Sigmoid colon (tissue), 7 donors: ENCODE measurements at places on chromosomes 12 and 14. TPM values are rescaled to one million over a fixed set of nuclear protein-coding genes. Genes with fewer than 3 reads are reported as not detected.

PRH2 gene
- not detected for polyA plus RNA-seq

PRKD1 gene
- polyA plus RNA-seq = 2.3 TPM

KRT71 gene
- not detected for polyA plus RNA-seq

RASSF3 gene
- polyA plus RNA-seq = 65.5 TPM

TUBA1C gene
- polyA plus RNA-seq = 519 TPM

KCNC2 gene
- not detected for polyA plus RNA-seq

CLEC14A gene
- polyA plus RNA-seq = 12.2 TPM

E2F7 gene
- not detected for polyA plus RNA-seq

ATG2B gene
- polyA plus RNA-seq = 1.8 TPM

SLC6A12 gene
- polyA plus RNA-seq = 4.2 TPM

ATP2B1 gene
- polyA plus RNA-seq = 5.5 TPM

EPS8 gene
- 47.7 TPM for polyA plus RNA-seq

SLC2A14 gene
- not detected for polyA plus RNA-seq

RAD51AP1 gene
- polyA plus RNA-seq = 7.3 TPM

SLC7A7 gene
- polyA plus RNA-seq = 16.4 TPM

SLC16A7 gene
- 0.46 TPM for polyA plus RNA-seq

FGF6 gene
- not detected for polyA plus RNA-seq

TMEM52B gene
- 1.2 TPM for polyA plus RNA-seq

OLR1 gene
- polyA plus RNA-seq = 0.10 TPM

CORO1C gene
- polyA plus RNA-seq = 49.2 TPM

ITGB7 gene
- 13.5 TPM for polyA plus RNA-seq

VAMP1 gene
- polyA plus RNA-seq = 12.8 TPM

CIDEB gene
- 7.2 TPM for polyA plus RNA-seq

CCDC196 gene
- not detected for polyA plus RNA-seq

ZNF384 gene
- polyA plus RNA-seq = 22.7 TPM

IFNG-AS1 gene
- not detected for polyA plus RNA-seq

CFAP251 gene
- 0.98 TPM for polyA plus RNA-seq

KRT83 gene
- polyA plus RNA-seq = not detected

RNFT2 gene
- polyA plus RNA-seq = 1.2 TPM

CLEC4E gene
- polyA plus RNA-seq = 2.0 TPM

LALBA gene
- polyA plus RNA-seq = not detected

HOXC13 gene
- not detected for polyA plus RNA-seq

TEX22 gene
- polyA plus RNA-seq = not detected

CTSG gene
- polyA plus RNA-seq = 3.0 TPM

SMARCD1 gene
- 24.1 TPM for polyA plus RNA-seq

PKP2 gene
- 39.6 TPM for polyA plus RNA-seq

XRCC3 gene
- 3.6 TPM for polyA plus RNA-seq

BEGAIN gene
- polyA plus RNA-seq = 0.60 TPM

MIPOL1 gene
- polyA plus RNA-seq = 2.0 TPM

SERPINA3 gene
- polyA plus RNA-seq = 2.3 TPM

AICDA gene
- polyA plus RNA-seq = not detected

TMEM30B gene
- 12.0 TPM for polyA plus RNA-seq

PMEL gene
- 1.7 TPM for polyA plus RNA-seq

LPAR5 gene
- 4.2 TPM for polyA plus RNA-seq

MGST1 gene
- polyA plus RNA-seq = 407 TPM

VWF gene
- polyA plus RNA-seq = 1.2 TPM

CABP1 gene
- polyA plus RNA-seq = 0.60 TPM

PSEN1 gene
- polyA plus RNA-seq = 47.4 TPM
